ENCODE measurements at places on chromosomes 7 and 10.

DNA sequence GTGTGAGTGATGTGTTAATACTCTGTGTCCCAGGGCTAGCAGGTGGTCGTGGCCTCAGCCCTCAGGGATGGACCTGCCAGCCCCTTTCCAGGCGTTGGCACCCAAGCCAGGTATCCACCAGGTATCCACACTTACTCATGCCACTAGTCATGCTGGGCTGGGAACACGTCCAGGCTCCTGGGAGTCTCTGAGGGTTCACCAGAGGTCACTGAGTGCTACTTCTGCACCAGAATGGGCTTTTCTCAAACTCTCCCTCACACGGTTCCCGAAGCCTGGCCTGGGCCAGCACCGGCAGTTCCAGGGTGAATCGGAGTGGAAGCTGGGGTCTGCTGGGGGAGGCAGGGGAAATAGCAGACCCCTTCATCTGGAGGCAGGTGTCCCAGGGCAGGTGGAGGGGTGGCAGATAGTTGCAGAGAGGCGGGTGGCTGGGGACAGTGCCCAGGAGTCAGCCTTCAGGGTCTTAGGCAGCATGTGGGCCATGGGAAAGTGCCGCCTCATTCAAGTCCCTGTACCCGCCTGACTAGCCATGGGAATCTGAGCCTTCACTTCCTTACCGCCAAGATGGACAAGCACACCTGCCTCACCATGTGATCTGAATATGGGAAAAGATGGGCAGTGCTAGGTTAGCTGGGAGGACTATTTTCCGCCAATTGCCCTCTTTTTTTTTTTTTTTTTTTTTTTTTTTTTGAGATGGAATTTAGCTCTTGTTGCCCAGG lies 95.5 kb upstream of the GTF2I start:
- DNase-seq = no peak

- peak; percentile 44 for DNase-seq
Measured at GRCh38 chr10:29736366-29737073, 101.7 kb upstream of the SVIL start.

DNA sequence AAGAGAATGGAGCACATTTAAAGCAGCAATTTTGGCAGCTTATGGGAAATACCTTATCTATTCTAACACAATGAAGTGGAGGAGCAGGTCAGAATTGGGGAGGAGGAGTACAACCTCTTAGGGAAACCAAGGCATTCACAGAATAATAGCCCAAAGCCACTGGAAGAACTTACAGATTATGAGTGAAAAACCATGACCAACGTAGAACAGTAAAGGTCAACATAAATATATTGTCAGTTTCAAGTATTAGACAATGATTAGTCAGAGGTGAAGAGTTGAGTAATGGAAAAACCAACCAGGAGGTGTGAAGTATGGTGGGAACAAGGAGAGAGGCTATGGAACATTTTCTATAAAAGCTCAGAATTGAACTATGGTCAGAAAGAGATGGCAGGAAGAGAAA lies 304.3 kb upstream of the SP4 start:
- no peak for DNase-seq

DNA sequence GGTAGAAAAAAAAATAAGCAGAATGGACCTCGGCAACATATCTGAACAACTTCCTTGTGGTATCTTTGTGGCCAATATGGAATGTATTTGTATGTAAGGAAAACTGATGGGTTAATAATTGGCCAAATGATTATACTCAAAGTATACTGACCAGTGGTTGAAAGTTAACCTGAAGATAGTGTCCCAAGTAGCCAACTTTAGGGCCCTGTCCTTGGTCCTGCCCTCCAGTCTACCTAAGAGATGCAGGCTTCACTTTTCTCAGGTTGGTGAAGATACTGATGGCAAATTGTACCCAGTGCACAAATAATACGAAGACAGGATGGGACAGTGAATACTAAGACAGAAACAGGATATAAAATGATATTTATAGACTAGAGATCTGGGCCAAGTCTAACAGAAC lies 109.2 kb downstream of the SORCS3 start:
- DNase-seq = no peak

DNA sequence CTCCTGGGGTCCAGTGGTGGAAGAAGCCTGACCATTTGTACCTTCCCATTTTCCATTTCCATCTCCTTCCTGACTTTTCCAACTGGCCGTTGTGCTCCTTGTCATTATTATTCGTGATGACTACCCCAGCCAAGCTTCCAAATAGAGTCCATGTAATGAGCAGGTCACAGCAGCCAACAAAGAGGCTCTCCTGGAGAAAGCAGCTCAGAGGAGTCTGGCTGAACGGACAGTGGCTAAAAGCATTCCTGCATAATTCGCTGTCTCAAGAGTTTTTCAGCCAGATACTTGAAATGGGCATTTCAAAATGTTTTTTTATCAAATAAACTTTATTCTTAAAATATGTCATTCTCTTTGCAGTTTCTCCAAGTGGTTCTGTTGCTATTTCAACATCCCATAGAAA lies 458.6 kb downstream of the INHBA start:
- DNase-seq = no peak

DNA sequence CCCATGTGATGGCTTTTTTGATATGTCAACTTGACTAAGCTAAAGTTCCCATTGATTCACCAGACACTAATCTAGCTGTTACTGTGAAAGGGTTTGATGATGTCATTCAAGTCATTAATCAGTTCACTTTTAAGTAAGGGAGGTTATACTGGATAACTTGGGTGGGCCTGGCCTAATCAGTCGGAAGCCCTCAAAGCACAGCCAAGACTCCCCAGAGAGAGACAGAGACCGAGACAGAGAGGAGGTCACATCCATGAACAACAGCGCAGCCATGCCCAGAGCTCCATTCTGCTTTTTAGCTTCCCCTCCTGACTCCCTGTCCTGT lies 103.4 kb downstream of the TRIL start:
- no peak for DNase-seq

DNA sequence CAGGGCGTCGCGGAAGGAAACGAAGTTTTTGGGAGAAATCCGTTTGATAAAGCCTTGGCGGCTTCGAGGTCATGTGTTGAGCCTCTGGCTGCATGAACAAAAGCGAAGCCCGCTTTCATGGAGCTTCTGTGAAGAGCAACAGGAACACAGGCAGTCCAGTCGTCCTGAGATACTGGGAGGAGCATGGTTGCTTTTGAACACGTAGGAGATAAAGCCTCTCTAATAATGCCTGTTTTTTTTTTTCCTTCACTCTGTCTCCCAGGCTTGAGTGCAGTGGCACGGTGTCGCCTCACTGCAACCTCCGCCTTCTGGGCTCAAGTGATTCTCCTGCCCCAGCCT lies 473 bp upstream of the ZNF32 start:
- no peak for DNase-seq

GRCh38 chr7:11427686-11428273 lies 404.2 kb downstream of the THSD7A start:
- DNase-seq = no peak

GRCh38 chr7:105003275-105003674 lies 10.7 kb upstream of the KMT2E start:
- no peak for DNase-seq

- no peak for DNase-seq
Measured at GRCh38 chr7:87574630-87575029, 26.1 kb downstream of the ABCB1 start.

DNA sequence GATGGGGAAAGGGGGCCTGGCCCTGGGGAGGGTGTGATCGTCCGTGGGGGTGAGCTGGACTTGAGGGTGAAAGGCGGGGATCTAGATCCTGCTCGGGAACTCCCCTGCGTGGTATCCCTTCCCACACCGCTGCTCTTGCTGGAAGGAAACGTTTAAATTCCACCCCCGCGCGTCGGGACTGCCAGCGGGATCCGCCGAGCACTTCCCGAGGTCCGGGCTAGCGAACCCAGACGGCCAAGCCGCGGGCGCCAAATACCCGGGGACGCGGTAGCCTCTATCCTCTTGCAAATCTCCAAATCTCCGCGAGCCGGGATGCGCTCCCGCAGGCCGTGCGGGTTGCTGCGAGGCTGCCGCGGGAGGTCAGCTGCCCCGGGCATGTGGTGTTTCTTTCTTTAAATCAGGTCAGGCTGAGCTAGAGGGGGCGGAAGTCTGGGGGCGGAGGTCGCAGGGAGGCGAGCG lies 904 bp downstream of the NPTX2 start:
- DNase-seq = no peak

DNA sequence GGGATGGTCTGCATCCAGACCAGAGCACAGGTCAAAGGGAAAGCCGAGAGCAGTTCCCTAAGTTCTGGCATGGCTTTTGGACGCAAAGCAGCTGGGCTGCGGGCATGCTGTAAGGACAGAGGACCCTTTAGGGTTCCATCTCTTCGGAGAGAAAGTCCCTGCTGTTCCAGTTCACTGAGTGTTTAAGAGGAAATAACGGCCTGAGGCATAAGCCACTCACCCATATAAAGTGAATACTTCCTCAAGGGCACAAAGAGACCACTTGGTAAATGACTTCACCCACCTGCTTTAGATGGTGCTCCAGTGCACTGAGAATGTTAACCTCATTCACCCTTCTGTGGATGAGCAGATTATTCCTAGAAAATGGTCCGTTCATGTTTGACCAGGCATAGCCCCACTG lies 586.7 kb upstream of the GALNT17 start:
- DNase-seq = no peak

DNA sequence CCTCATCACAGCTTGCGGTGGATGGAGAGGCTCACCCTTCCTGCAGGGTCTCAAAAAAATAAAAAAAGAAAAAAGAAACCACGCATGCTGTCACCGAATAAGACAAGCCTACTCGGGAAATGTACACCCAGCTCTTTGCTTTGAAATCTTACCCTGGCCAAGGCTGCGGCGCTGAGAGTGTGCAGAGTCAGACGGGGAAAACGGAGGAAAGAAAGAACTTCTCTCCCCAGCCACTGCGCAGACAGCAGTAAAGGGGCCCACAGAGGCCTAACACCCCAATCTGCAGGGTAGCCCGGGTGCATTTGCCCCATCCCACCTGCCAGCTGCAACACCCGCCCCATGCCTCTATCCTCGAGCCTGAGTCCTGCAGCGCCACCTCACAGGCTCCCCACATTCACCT lies 14.8 kb downstream of the SLIT1 start:
- DNase-seq = no peak

GRCh38 chr10:114257498-114257897 lies 18.4 kb downstream of the VWA2 start:
- DNase-seq = no peak

DNA sequence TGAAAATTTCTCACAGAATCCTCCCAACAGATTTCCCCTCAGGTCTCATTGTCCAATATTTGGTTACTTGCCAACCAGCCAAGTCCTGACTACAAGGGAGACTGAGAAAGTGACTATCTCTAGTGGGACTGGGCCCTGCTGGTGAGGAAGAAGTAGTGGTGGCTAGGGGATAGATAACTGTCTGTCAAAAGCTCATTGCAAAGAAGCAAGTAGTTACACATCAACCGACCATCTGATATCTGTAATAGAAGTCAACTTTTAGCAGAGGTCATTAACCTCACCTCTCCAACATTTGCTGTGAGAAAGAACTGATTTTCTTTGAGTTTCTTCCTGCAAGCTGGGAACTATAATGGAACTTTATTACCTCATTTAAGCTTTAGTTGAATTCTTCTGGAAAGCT lies 15.2 kb downstream of the STAMBPL1 start:
- DNase-seq = no peak

DNA sequence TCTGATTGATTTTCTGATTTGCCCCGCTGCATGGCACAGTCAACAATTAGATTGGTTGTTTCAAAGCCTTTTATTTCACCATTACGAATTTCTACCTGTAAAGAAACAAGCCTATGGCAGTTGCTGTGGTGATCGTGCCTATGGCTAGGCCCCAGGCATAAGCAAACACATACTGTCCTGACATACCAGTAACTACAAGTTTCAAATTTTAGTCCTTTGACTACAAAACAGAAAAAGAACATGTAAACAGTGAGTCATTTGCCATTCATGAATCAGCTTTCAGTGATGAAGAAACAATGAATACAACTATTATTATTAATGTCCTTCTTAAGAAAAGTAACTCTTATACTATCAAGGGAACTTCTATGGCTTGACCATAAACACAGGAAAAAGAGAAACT lies 168.0 kb upstream of the LRRN3 start:
- DNase-seq = no peak

DNA sequence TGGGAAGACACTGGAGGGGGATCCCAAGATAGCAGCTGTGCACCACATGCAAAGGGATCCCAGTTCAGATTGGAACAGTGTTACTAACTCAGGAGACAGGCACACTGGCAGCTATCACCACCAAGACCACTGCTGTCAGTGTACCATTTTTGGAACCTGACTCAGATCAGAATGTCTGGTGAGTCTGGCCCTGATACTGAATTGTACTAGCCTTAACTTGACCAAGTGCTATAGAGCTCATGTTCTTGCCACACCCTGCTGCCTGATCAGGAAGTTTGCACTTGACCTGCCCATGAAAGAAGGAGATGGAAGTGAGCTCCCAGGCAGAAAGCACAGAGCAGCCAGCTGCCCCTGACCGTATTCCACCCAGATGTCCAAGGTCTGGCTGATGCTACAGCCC lies 4.8 kb upstream of the PRRT4 start:
- no peak for DNase-seq

DNA sequence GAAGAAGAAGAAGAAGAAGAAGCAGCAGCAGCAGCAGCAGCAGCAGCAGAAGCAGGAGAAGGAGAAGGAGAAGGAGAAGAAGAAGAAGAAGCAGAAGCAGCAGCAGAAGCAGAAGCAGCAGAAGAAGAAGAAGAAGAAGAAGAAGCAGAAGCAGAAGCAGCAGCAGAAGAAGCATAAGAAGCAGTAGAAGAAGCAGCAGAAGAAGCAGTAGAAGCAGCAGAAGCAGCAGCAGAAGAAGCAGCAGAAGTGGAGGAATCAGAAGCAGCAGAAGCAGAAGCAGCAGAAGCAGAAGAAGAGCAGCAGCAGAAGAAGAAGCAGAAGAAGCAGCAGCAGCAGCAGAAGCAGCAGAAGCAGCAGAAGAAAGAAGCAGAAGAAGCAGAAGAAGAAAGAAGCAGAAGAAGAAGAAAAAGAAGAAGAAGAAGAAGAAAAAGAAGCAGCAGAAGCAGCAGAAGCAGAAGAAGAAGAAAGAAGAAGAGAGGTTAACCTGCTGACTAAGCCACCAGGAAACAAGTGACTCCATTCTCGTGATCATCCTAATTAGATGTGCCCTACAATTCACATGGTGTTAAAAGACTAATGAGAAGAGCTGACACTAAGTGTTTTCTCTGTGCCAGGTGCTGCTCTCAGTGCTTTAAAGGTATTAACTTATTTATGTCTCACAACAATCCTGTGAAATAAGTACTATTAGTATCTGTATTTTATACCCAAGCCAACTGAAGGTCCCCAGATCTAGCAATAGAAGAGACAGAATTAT lies 11.6 kb downstream of the CDNF start:
- DNase-seq = no peak

All from NCI-H2081 (cell line).